ENCODE measurements at places on chromosomes 13 and 19.
A peak's percentile ranks its signal among the peaks of the same experiment; 100 is the strongest.

GRCh38 chr13:35697186-35697730, 220.8 kb upstream of the MAB21L1 start:
- DNase-seq: no peak

DNA sequence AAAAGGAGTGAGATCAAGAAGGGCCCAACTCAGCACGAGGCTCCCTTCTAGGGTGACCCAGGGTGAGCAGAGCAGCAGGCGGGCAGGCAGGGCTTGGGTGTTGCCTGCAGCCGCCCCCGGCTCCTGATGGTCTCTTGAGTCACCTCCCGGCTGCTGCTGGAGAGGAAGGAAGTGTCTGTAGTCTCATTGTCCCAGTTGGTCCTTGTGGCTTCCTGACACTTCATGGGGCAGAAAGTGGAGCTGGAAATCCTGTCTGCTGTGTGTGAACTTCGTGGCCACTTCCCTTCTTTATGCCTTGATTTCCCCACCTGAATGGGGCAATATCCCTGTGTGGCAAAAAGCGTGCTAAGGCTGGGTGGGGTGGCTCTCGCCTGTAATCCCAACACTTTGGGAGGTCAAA, 2.5 kb downstream of the MAP1S start:
- DNase-seq: peak; percentile 49

GRCh38 chr13:69319656-69320055, 788.0 kb upstream of the ATXN8OS start:
- DNase-seq: no peak

DNA sequence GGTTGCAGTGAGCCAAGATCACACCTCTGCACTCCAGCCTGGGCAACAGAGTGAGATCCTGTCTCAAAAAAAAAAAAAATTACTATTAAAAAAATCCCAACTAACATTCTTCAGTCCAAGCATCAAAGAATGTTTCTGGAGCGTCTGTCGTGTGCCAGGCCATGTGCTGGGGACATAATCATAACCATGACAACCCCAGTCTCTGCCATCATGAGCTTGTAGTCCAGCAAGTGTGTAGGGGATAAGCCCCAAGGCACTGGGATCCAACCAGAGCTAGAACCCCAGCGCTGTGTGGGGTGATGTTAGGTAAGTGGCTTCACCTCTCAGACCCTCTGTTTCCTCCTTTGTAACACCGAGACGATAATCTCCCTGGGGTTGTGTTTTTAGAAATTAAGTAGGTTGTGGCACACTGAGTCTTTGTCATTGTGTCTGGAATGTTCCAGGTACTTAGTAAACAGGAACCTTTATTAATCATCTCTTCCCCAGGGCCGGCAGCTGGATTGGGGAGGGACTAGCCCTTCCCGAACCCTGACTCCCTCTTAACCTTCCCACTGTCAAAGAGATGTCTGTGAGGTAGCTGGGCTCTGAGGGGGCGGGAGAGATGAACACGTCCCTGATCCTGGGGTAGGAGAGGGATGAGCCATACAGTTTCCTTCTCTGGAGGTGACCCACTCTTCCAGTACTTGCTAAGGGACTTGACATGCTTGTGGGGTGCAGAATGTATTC, 5.2 kb downstream of the ITPKC start:
- DNase-seq: no peak

DNA sequence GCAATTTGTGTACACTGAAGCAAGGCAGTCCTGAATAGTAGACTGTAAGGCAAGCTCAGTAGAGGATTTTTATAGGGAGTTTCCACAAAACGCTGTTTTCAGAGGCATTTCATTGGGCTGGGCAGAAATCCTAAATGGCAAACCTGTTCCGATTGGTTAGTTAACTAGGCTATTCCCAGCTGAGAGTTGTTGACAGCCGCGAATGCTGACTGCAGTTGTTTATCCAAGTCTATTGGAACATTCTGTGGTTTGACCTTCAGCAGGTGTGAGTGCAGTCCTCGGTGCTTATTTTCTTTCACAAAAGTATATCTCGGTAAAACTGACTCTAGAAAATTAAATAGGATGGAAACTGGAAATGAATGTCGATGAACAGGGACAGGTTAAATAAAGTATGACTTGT, 45.4 kb downstream of the TPT1 start:
- DNase-seq: no peak

DNA sequence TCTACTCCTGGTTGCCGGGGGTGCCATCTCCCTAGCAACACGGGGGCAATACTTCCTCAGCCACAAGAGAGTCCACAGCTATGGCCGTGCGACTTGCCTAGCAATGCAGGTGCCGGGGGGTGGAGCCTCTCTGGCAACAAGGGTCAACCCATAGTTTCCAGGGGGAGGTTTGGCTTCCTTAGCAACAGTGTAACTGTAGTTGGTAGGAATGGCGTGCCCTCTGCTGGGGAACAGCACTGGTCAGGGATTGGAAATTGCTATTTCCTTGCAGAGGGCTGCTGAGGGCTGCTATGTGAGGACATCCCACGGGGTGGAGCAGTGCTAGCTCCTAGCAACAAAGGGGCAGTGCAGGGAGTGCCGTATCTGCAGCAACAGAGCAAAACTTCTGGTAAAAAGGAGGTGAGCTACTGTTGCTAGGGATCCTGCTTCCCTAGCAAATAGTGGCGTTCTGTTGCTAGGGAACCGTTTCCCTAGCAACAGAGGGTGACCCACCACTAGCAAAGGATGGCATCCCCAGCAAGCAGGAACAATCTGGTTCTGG, 7.0 kb upstream of the TMC4 start:
- no peak for DNase-seq

GRCh38 chr19:36073121-36073876, 18.6 kb downstream of the WDR62 start:
- DNase-seq: no peak

DNA sequence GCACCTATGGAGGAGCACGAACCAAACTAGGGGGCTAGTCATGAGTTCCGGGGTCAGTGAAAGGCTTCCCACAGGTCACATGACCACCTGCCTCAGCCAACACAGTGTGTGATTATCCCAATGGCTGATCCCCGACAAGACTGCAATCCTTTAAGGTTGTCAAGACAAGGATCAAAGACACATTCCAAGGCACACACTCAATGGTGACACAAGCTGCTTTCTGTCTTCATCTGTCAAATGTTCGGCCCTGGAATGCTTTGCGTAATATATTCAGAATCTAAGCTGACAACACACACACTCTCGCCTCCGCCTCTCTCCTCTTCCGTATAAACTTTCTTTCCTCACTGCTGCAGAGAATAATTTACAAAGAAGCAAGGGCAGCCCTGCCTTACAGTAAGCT, 11.7 kb downstream of the RANBP3 start:
- DNase-seq: no peak

DNA sequence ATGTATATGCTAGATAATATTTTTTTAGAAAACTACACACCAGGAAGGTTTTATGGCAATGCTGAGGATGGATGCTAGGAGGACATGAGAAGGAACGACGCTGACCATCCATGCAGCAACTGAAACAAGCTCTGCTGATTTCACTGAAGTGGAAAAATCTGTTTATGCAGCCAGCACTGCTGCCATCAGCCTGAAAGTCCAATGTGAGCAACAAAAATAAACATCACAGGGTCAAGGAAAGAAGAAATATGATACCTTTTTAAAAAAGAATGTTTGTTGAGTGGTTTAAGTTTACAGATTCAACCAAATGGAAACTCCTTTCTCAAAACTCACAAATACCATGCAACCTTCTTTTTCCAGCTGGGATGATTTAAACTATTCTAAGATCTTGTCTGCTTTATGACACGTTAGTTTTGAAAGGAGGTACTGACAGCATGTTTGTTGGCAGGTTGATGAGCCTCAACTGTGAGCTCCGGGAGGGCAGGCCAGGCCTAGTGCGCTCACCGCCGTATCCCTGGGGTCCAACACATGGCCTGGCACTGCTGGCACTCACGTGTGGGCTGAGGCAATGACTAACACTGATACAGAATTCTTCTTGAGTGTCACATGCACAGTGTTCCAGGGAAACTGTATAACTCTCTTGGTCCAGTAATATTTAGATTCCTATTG, 46.8 kb downstream of the LATS2 start:
- DNase-seq: no peak
